ENCODE measurements at places on chromosomes 3 and 15. TPM values are rescaled to one million over a fixed set of nuclear protein-coding genes. Genes with fewer than 3 reads are reported as not detected.

DNA sequence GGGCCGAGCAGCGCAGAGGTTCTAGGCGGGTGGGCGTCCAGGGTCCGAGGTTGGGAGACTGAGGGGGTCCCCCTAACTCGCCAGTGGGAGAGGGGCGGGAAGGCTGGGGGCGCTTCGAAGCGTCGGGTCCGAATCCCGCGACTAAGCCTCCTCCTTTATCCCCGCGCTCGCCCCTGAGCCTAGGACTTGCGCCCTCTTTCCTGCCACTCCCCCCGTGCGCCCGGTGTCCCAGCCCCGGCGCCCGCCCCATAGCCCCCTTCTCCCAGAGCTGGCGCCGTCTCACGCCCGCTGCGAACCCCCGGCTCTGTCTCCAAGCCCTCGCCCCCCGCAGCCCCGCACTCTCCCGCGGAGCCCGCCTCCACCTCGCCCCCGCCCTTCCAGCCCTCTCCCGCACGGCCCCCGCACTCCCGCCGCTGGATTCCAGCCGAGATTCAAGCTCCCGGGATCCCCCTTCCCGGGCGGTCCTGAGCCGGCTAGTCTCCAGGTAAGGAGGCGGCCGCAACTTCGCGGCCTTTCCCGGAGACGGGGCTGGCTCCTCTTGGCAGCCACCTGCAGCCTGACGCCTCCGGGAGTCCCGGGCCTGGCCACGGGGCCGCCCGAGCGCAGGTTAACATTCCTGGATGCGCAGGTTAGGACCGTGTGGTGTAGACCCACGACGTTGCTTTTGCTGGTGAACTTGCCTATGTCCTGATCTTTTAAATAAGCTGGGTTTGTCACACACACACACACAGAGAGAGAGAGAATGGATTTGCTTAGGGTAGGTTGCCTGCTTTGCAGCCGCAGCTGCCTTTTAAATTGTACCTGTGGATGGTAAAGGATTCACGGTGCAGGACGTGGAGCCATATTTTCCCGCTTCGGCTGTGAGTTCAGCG lies 563 bp downstream of the PXYLP1 start:
- ATAC-seq = peak; percentile 38

DNA sequence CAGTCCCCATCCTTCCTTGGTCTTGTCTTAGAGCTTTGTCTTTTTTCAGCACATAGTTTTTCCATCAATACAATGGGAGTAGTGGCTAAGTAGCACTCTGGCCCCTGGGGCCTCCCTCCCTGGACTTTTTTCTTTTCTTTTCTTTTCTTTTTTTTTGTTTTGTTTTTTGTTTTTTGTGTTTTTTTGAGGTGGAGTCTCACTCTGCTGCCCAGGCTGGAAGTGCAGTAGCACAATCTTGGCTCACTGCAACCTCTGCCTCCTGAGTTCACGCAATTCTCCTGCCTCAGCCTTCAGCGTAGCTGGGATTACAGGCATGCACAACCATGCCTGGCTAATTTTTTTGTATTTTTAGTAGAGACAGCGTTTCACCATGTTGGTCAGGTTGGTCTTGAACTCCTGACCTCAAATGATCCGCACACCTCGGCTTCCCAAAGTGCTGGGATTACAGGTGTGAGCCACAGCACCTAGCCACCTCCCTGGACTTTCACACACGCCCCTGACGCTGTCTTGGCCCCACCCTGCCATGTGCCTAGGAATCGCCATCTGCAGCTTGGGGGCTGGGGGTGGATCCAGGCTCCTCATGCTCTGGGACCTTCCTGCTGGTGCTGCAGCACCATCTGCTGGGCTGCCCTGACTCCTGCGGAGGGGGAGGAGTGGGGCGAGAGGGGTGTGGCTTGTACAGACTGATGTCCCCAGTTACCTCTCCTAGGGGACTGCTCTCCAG lies 2.8 kb downstream of the C15orf39 start:
- peak; percentile 74 for ATAC-seq

DNA sequence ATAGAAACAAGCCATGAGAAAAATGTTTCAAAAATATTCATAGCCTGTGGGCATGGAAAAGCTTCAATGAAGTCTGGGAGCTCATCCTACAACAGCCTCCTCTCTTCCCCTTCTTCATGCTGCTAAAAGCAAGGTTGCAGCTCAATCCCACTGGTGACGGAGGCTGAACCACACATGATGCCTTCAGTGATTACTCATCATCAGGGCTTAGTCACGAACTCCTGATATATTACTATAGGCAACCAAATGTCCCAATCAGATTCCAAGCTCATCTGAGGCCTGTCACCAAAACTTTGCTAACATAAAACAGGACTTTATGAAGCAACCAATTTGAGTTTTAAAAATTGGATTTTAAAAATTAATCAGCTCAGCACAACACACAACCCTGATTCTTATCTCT lies 24.0 kb upstream of the SLC24A5 start:
- no peak for ATAC-seq

DNA sequence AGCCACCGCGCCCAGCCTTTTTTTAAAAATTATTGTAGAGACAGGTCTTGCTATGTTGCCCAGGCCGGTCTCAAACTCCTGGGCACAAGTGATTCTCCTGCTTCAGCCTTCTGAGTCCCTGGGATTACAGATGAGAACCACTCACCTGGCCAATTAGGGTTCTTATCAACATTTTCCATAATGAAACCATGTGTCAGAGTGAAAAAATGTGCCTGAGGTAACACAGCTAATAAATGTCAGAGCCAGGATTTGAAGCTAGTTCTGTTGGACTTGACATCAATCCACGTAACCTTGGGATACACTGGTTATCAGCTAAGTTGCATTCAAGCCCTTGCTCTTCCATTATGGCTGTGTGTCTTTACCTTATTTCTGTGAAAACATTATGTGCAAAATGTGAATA lies 29.1 kb downstream of the CHST14 start:
- ATAC-seq = no peak

EBLN2 gene
- total RNA-seq = 2.1 TPM

CASR gene
- not detected for total RNA-seq

Data from esophagus mucosa (tissue), 1 donor.